Osteocyte (in vitro differentiated cells): ENCODE measurements at places on chromosomes 2 and 18. TPM values are rescaled to one million over a fixed set of nuclear protein-coding genes. Genes with fewer than 3 reads are reported as not detected.

IHH gene
- 0.18 TPM in 1 of 2 replicates, not detected in the other for total RNA-seq

RAB6C gene
- total RNA-seq: not detected in 2 replicates

PRLH gene
- not detected in 2 replicates for total RNA-seq

IL1A gene
- not detected in 2 replicates for total RNA-seq

AQP4 gene
- total RNA-seq: not detected in 2 replicates

- DNase-seq: no peak
These were observed 22.8 kb downstream of the CYBRD1 start for GRCh38 chr2:171545086-171545485.

DNA sequence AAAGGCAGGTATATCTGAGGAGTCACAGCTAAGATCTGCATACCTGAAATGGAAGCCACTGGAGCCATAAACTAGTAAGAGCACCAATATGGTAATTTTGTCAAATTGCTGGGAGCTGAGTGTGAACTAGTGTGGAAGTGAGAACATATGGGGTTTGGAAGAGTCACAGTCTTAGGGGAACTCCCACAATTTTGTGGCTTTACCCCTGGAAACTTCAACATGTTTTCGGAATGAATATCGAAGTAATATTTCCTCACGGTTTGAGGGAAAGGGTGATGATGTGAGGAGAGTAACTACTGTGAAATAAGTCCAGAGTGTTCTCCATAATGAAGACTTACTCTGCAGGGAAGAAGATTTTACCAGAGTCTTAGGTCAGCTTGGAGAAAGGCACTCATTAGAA is 565.9 kb downstream of the RIT2 start:
- DNase-seq: no peak

DNA sequence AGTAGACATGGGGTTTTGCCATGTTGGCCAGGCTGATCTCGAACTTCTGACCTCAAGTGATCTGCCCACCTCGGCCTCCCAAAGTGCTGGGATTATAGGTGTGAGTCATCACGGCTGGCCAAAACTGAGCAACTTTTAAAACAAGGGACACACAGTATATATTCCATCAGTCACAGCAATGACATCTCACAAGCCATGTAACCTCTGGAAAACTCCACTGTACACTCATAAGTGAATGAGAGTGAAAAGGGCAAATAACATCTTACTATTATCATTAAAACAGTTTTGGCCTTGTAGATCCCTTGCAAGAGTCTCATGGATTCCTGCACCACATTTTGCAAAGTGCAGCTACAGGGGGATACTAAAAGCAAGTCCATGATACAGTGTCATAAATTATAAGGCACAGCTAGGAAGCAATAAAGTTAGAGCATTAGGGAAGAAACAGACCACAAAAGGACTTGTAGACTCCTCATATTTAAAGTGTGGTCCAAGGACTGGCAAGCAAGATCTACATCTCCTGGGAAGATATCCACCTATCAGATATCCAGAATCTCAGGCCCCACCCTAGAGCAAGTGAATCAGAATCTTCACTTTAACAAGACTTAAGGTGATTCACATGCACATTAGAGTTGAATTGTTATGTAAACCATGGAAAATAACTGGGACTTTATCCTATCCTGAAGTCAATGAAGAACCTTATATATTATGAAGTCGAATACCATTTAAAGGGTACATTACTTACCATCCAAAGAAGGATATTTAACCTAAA is 5.7 kb downstream of the SMC6 start:
- DNase-seq: no peak

GRCh38 chr2:166671235-166671634 is 177.2 kb upstream of the SCN7A start:
- no peak for DNase-seq

DNA sequence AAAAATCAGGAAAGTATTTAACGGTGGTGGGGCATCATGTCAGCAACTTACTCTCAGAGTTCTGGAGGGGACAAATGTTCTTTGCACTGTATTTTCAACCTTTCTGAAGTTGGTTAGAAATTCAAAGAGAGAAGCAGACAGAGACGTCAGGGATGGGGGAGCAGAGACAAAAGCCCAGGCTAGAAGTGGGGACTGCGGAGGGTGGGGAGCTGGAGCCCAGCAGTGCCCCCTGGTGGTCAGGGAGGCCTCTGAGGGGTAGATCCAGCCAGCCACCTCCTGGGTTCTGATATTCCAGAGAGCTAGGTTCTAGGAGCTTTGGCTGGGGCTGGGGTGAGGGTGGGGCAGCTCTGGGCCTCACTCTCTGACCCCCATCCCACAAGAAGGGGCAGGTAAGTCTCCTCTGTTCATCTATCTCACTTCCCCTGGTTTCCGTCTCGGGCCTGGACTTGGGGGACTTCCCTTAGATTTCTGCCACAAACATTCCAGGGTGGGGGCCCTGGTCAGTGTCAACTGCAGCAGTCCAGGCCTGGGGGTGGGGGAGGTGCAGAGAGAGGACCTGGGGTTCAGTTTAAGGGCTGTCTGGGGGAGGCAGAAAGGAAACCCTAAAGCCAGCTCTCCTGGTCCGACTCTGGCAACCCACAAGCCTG is 8.9 kb downstream of the TNS1 start:
- DNase-seq: no peak

DNA sequence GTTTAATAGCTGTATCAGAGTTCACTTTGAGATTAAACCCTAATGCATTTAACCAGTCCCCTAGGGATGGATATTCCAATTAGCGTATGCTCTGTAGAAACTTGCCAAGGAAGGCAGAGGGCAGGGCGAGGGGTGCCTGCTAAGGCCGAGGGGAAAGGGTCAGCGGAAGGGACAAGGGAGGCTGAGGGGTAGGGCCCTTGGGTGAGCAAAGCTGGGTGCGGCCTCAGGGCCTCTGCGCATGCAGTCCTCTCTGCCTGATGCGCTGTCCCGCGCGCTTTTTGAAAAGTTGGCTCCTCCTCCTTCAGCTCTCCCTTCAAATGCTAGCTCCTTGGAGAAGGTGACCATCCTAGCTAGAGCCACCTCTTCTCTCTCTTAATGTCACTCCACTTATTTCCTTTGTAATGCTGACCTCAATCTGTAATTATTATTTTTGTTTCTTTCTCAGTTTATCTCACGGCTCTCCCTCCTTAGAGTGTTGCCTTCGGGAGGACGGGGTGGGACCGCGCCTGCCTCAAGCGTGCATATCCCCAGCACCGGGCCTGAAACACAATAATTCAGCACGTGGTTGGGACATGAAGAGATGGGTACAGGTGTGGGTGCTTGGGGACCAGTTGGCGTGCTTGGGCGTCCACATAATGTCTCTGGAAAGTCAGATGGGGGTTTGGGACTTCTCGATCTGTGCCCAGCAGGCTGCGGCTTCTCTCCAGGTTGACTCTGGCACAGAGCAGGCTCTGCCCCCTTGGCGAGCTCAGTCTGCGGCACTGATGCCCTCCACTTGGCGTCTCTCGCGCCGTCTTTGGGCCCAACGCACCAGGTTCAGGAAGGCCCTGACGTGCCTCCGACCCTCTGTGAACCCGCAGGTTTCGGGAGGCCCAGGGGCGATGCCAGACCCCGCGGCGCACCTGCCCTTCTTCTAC is 10.0 kb downstream of the ZAP70 start:
- no peak for DNase-seq

DNA sequence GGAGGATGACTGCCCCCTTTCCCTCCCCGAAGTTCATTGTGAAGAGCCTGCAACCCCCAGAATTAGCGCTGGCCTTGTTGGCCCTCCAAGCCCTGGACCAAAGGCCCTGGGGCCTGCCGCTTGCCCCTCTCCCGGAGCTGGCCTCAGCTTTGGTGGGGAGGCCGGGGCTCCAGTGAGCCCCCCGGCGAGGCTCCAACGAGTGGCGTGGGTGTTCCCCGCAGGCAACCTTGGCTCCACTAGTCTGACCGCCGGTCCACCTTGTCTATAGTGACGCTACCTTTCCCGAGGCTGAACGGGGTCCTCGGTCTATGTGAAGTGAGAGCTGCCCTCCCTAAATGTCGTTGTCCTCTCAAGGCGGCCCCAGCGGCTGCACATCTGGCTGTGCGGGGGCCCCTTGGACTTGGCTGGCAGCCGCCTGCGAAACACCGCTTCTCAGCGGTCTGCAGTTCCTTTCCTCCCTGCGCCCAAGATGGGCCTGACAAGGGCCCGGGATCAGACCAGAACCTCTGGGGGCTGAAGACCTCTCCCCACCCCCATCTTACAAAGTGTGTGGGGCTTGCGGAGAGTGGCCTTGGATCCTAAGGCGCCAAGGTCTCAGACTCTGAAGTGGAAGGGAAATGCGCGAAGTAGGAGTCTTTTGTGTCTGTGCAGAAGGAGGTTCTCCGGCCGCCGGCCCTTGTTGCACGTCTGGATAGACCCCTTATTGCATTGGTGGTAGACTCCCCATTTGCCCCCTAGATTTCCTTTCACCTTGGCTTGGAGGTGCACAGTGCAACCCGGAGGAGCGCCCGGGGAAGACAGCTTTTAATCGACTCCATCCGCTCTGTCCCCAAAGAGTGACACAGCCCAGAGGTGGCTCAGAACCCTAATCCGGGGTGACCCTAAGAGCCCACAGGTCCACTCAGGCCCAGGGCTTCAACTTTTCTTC is 3.9 kb upstream of the HOXD10 start:
- DNase-seq: no peak

GRCh38 chr2:142241016-142241415 is 110.2 kb upstream of the LRP1B start:
- DNase-seq: no peak

GRCh38 chr2:120772261-120772660 is 36.6 kb downstream of the GLI2 start:
- DNase-seq: no peak

- DNase-seq: no peak
These were observed 73.0 kb upstream of the COPS8 start for GRCh38 chr2:237012577-237013267.

- DNase-seq: no peak
These were observed 44.3 kb upstream of the MRPL33 start for GRCh38 chr2:27727257-27727656.

DNA sequence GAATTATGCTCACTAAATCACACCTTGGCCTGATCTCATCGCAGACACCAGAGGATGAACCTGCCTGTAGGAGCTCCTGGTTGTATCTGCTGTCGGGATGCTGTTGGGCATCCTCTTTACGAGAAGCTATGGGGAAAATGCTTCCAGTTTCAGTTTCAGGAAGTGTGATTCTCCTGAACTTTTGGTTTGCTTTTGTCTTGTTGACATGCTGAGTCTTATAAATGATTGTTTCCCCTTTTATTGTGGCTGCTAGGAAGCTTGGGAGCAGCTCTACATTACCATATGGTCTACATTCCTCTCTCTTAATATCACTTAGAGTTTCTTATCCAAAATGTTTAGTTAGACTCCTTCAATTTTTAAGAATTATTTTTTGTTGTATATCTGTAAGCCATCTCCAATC is 227.5 kb downstream of the MTX2 start:
- DNase-seq: no peak

DNA sequence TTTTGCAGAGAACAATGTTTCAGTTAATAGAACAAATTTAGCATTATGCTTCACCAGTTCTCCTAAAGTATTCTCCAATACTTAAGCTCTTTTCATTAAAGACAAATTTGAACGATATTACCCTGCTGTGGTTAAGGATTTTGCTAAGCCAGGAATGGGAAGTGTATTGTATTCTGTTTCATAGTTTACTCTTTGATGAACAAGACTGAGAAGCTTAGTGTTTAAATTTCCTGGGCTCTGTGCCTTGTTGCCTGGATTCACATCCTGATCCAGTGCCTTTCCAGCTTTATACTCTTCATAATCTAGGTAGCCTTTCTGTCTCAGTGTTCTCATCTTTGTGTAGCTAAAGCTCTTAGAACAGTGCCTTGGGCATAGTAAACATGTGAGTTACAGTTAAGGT is 58.6 kb upstream of the GLS start:
- DNase-seq: no peak

DNA sequence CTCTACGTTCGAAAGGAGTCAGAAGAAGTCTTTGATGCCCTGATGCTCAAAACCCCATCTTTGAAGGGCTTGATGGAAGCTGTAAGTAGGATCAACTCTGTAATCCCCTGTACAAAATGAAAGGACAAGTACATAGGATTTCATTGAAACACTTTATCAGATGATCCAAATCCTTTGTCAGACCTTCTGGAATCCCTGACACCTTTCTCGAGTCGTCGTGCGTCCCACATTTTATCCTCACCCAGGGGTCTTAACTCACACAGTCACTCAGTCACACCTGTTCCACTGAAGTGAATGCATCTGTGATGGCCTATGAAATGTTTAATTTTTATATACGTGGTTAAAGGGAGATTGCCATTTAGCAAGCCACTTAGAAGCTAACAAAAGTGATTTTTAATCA is 44.8 kb downstream of the GRHL1 start:
- no peak for DNase-seq

DNA sequence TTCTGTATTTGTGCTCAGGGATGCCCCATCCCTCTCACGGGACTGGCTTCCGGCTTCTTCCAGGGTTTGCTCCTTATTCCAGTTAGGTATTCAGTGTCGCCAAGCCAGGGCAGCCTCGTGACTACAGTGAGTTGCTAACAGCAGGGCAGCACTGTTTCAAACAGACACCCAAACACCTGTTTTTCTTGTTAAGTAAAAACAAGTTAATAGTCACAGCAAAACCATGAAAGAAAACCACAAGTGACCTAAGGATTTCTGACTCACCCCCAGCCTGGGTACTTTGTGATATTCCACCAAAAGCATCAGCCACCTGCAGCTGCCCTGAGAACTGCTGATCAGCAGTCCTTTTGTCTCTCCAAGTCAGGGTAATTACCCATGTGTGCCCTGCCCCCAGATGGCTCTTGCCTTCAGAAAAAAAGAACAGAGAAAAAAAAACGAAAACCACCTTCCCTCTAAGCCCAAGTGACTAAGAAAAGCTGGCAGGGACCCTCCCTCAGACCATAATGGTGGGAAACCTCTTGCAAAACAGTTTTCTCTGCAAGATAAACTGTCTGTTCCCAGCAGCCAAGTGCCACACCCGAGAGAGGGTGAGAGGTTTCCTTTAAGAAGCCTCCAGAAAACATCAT is 178.2 kb downstream of the ANAPC1 start:
- no peak for DNase-seq

DNA sequence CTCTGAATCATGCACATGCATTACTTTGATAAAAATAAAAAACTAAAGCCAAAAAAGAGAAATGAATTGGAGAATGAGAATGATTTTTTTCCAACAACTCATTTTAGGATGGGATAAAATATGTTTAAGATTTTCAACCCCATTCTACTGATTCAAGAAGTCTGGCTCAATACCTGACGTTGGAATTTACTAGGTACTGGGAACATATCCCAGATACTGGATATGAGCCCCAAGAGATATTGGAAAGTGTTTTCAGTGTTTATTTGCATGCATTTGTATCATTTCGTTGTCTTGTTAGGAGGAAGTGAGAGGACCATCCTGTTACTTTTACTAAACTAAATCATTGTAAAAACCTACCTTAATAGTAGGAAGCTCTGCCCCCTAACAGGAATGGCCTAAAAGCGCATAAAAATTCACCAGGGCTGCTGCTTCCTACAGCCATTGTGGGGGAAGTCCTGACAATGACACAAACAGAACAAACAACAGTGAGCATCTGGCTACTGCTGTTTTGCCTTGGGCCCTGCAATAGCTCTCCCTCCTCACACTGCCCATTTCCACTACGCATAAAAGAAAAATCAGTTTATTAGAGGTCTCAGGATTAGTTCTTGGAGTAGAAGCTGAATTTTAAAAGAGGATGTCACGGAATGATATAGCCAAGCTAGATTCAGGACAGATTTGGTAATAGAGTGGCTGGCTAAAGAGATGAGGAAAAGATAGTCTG is 35.2 kb downstream of the ANKAR start:
- no peak for DNase-seq

- DNase-seq: peak; percentile 57
These were observed 4.1 kb downstream of the RUFY4 start for GRCh38 chr2:218073185-218073584.

GRCh38 chr2:190126798-190127197 is 64.3 kb upstream of the MSTN start:
- no peak for DNase-seq

- no peak for DNase-seq
These were observed 560.7 kb downstream of the DSC3 start for GRCh38 chr18:30481871-30482270.
